CD4-positive, CD25-positive, alpha-beta regulatory T cell (primary cell): ENCODE measurements at places on chromosomes 12 and 14.

GRCh38 chr12:93203361-93203760, 174.4 kb upstream of the NUDT4 start:
- no peak for DNase-seq

GRCh38 chr14:81209167-81209836, 11.5 kb downstream of the GTF2A1 start:
- DNase-seq: no peak

DNA sequence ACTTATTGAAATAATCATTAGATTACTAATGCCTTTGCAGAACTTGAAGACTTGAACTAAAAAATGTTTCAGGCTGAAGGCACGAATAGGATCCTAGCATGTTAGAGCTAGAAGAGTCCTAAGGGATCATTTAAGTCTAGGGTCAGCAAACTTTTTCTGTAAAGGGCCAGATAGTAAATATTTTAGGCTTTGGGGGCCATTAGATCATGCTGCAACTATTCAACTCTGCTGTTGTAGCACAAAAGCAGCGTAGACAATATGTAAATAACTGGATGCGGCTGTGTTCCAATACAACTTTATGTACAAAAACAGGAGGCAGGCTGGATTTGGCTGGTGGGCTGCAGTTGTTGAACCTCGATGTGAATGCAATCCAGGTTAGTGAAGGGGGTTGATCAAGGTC, 221.7 kb downstream of the ATP23 start:
- no peak for DNase-seq

DNA sequence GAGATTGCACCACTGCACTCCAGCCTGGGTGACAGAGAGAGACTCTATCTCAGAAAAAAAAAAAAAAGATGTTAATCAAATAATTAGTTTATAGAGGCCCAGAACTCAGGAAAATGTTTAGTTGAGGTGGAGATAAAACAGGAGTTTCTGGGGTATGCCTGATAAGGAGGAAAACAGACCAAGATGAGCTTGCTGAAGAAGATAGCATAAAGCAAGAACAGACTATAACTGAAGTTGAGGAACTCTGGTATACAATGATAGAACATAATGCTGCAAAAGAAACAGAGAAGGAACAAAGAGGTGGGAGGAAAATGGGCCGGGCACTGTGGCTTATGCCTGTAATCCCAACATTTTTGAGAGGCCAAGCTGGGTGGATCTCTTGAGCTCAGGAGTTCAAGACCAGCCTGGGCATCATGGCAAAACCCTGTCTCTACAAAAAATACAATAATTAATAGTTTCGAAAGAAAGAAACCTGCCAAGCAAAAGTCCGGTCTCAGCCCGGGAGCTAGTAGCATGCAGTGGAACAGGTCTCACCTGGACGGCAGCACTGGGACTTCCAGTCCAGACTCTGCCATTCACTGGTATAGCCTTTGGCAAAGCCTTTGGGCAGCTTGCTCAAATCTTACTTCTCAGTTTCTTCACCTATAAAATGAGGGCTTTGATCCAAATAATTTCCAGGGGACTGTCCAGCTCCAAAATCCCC, 25.4 kb downstream of the SLC35E3 start:
- no peak for DNase-seq

GRCh38 chr12:113227686-113228391, 6.6 kb downstream of the TPCN1 start:
- DNase-seq: no peak
